ENCODE measurements at places on chromosomes 13 and 19. TPM values are rescaled to one million over a fixed set of nuclear protein-coding genes. Genes with fewer than 3 reads are reported as not detected.

DNA sequence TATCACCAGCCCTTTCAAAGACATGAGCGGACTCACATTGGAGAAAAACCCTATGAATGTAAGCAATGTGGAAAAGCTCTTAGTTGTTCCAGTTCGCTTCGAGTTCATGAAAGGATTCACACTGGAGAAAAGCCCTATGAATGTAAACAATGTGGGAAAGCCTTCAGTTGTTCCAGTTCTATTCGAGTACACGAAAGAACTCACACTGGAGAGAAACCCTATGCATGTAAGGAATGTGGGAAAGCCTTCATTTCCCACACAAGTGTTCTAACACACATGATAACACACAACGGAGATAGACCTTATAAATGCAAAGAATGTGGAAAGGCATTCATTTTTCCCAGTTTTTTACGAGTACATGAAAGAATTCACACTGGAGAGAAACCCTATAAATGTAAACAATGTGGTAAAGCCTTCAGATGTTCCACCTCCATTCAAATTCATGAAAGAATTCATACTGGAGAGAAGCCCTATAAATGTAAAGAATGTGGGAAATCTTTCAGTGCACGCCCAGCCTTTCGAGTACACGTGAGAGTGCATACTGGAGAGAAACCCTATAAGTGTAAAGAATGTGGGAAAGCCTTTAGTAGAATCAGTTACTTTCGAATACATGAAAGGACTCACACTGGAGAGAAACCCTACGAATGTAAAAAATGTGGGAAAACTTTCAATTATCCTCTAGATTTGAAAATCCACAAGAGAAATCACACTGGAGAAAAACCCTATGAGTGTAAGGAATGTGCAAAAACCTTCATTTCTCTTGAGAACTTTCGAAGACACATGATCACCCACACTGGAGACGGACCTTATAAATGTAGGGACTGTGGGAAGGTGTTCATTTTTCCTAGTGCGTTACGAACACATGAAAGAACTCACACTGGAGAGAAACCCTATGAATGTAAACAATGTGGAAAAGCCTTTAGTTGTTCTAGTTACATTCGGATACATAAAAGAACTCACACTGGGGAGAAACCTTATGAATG is 17.6 kb downstream of the ZNF791 start:
- DNase-seq, result no peak

GRCh38 chr13:20389696-20390525 is 135.7 kb downstream of the CRYL1 start:
- no peak for DNase-seq

GRCh38 chr13:26095846-26096610 is 44.2 kb upstream of the SHISA2 start:
- no peak for DNase-seq

GRCh38 chr13:72104656-72105180 is 237.7 kb upstream of the DACH1 start:
- DNase-seq, result no peak

GRCh38 chr19:56085571-56086275 is 35.4 kb downstream of the ZNF787 start:
- no peak for DNase-seq

DNA sequence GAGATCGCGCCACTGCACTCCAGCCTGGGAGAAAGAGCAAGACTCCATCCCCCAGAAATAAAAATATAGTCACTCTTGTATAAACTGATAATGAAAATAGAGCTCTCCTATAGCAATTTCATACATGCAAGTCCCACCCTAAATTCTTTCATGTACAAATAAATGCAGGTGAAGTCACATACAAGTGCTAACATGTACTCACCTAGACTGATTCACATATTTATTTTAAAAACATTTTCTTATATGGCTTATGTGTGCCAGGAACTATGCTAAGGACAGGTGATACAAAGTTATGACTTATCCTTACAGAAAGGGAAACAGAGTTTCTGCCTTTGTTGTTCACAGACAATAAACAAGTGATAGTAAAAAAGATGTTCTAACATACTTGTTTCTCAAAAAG is 32.0 kb downstream of the USP12 start:
- no peak for DNase-seq

GRCh38 chr19:7497292-7497691 is 8.5 kb upstream of the PEX11G start:
- no peak for DNase-seq

- no peak for DNase-seq
Measured at GRCh38 chr13:23504180-23504579, 66.0 kb upstream of the TNFRSF19 start.

DNA sequence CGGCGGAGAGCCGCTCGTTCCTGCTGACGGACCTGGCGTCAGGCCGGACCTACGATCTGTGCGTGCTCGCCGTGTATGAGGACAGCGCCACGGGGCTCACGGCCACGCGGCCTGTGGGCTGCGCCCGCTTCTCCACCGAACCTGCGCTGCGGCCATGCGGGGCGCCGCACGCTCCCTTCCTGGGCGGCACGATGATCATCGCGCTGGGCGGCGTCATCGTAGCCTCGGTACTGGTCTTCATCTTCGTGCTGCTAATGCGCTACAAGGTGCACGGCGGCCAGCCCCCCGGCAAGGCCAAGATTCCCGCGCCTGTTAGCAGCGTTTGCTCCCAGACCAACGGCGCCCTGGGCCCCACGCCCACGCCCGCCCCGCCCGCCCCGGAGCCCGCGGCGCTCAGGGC is 8.4 kb downstream of the LRFN3 start:
- no peak for DNase-seq

GRCh38 chr13:110030394-110030928 is 244.1 kb upstream of the IRS2 start:
- DNase-seq, result no peak

DNA sequence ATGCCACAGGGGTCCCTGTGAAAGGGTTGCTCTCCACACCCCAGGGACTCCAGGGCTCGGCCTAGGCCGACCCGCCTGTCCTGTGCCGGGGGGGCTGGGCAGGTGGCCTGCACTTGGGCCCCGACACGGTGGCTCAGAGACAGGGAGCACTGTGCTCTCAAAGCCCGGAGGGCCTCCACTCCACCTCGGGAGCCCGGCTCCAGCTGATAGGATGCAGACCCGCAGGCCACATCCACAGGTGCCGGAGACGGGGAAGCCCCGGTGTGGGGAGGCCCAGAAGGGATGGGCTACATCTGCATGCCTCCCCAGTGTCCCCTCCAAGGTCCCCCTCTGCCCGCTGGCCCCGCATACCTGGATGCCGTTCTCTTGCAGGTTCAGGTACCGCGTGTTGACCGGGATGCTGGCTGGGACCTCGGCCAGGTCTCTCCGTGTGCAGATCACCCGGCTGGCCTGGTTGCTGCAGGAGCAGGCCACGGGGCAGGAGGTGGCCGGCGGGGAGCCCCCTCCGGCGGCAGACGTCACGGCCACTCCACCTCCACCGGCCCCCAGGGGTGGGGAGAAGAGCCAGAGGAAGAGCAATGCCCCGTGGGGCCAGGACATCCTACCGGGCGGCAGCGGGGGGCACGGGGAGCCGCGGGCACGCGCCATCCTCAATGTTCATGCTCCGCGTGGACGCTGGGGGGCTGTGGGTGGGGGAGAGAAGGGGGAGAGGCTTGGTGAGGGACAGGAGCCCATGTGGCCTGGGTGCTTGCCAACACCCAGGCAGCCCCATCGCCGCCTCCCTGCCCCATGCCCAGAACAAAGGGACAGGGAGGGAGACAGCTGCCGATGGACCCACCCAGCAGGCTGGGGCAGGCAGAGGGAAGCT is 19.8 kb downstream of the LRRC4B start:
- DNase-seq, result no peak

Gene GPC5
- total RNA-seq, result 0.90 TPM

Gene SCAF1
- total RNA-seq, result 77.3 TPM

- DNase-seq, result no peak
Measured at GRCh38 chr13:39506559-39507390, 96.2 kb downstream of the LHFPL6 start.

Gene FBXL12
- 27.8 TPM for total RNA-seq

Gene NANOS2
- total RNA-seq, result not detected

- DNase-seq, result no peak
Measured at GRCh38 chr19:7408251-7408650, 59.5 kb downstream of the ARHGEF18 start.

- no peak for DNase-seq
Measured at GRCh38 chr13:29260684-29261083, 334.8 kb downstream of the SLC7A1 start.

Gene UGGT2
- total RNA-seq, result 48.1 TPM

GRCh38 chr13:60282186-60282585 is 114.8 kb upstream of the TDRD3 start:
- DNase-seq, result no peak

- no peak for DNase-seq
Measured at GRCh38 chr13:45670189-45670885, 31.8 kb upstream of the CBY2 start.

GRCh38 chr13:45016792-45017425 is 27.6 kb downstream of the GPALPP1 start:
- no peak for DNase-seq

- no peak for DNase-seq
Measured at GRCh38 chr13:48424212-48424611, 11.3 kb upstream of the LPAR6 start.

- no peak for DNase-seq
Measured at GRCh38 chr19:55015126-55015525, 22.9 kb downstream of the GP6 start.

- DNase-seq, result no peak
Measured at GRCh38 chr19:1699386-1699785, 47.0 kb upstream of the TCF3 start.

Gene PLEKHF1
- total RNA-seq, result 29.4 TPM

Gene KLHL1
- not detected for total RNA-seq

DNA sequence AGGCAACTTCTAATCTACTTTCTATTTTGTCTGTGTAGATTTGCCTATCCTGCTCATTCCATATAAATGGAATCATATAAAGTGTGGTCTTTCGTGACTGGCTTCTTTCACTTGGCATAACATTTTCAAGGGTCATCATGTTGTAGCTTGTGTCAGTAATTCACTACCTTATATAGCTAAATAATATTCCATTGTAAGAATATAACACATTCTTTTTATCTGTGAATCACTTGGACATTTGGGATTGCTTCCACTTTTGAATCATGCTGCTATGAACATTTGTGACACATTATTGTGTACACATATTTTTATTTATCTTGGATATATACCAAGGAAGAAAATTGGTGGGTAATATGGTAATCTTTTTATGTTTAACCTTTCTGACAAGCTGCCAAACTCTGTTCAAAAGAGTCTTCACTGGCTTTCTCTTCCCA is 89.0 kb upstream of the CSNK1A1L start:
- no peak for DNase-seq

DNA sequence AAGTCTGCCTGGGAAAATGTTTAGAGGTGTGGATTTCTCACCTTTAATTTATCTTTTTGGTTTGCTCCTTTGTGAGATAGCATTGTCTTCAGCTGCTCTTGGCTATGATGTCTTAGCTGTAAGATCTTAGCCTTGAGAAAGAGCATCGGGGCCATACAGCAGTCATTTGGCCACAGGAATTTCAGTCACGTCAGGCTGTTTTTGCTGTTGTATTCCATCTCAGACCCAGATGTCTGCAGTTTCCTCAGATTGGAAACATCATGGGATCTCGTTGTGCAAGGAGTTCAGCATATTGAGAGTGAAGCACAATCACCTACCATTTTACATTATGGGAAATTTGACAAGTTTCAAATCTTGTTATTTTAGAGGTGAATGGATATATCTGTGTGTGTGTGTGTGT is 89.3 kb upstream of the C1QTNF9B start:
- DNase-seq, result no peak

- DNase-seq, result no peak
Measured at GRCh38 chr19:19656451-19657396, 6.8 kb downstream of the ATP13A1 start.

Gene STOML3
- not detected for total RNA-seq

- DNase-seq, result no peak
Measured at GRCh38 chr13:23271331-23271730, 90.6 kb downstream of the SGCG start.

DNA sequence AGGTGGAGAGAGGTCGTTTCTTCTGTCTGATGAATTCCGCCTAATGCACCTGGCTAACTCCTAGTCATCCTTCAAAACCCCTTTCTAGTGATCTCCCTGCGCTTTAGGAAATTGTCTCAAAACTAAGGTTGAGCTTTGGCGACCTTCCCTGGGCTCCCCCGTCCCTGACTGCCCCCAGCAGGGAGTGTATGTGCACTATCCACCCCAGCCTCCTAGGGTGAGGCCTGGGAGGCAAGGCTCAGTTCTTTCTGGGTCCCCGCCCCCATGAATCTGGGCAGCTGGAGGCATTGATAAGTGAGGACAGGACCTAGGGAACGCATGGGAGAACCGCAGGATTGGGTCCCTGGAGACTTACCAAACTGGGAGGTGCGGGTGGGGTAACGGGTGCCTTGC is 378 bp downstream of the TLE6 start:
- no peak for DNase-seq

DNA sequence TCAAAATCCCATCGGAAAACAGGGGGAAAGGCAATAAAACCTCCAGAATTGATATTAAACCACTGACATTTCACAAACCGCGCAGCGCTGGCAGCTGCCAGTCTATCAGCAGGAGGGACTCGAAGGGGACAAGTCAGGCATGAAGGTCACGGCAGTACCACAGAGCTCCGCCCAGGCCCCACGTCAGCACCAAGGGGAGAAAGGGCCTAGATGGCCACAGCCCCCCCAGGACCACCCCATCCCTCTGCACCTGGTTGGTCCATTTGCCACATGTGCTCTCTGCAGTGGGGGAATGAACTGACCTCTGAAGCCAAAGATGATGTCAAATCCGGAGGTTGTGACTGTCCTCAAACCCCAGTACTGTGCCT is 9.5 kb upstream of the VSTM2B start:
- peak; percentile 70 for DNase-seq

GRCh38 chr13:31905961-31906360 is 125.6 kb upstream of the FRY start:
- no peak for DNase-seq

Gene GRK1
- total RNA-seq, result not detected

- no peak for DNase-seq
Measured at GRCh38 chr13:31424130-31424729, 224.5 kb downstream of the B3GLCT start.

GRCh38 chr13:56166864-56167263 is 973.9 kb upstream of the PRR20A start:
- no peak for DNase-seq

DNA sequence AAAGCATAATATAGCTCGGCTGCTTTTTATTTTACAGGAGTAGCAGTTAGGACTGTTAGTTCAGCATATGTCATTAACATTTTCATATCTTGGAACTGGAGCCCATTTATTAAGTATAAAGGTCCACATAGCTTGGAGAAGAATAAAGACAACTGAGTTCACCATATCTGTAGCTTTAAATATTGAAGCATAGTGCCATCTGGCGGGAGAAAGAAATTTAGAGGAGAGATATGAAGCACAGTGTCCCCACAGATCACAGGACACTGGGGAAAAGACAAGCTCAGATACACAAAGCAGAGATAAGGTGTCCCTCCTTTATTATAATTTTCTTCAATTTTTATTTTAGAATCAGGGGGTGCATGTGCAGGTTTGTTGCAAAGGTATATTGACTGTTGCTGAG is 104.7 kb upstream of the FREM2 start:
- DNase-seq, result no peak

Data from chondrocyte (in vitro differentiated cells).